LNCaP clone FGC (cell line): ENCODE measurements at places on chromosomes 2 and 18.

- no peak for DNase-seq
These were observed 1360.4 kb upstream of the CRIM1 start for GRCh38 chr2:34995196-34995595.

GRCh38 chr2:129957891-129958290 is 21.6 kb upstream of the RAB6C start:
- DNase-seq, result peak; percentile 51

- no peak for DNase-seq
These were observed 349.7 kb downstream of the ZEB2 start for GRCh38 chr2:144170179-144170578.

- no peak for DNase-seq
These were observed 47.2 kb downstream of the HK2 start for GRCh38 chr2:74881176-74881575.

DNA sequence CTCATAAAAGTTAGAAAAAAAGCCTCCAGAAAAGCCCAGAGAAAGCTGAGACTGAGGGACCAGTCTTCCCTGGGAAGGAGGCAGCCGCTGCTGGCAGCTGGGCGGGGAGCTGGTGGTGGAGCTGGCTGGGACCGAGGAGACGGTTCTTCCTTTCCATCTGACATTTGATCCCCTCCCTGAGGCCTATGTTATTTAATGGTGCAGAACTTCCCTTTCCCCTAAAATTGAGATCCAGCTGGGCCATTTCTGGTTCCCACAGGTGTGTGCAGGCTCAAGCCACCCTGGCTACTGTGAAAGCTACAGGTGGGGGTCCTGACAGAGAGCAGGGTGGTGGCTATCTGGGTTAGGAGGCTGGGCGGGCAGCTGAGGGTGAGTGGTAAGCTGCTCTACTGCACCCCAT is 81.5 kb upstream of the FZD7 start:
- DNase-seq, result no peak

DNA sequence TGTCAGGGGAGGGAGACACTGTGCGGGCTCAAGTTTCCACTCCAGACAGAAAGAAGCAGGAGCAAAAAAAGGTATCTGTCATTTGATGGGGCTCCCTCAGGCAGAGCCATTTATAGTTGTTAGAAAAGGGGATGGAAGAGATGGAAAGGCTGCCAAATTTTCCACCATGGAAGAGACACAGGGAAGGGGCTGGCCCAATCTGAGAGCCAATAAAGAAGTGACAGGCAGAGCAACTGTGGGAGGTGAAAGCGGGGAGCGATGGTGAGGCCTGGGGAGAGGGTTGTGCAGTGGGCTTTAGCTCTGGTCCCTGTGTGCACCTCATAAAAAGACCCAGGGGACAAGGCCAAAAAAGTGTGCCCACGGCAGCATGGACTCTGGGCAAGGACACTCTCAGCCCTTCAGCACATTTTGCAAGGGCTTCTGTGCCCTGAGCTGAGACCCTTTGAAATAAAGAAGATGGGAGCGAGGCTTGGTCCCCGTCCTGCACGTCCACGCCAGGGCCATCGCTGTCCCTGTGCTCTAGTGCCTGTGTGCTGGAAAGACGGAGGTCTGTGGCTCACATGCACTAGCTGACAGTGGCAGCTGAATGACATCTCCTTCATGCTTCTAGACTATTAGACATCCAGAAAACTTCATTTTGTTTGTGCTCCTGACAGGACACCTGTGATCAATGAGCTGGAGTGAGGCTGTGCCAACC is 456.7 kb upstream of the HS6ST1 start:
- DNase-seq, result no peak
